ENCODE measurements at places on chromosomes 3 and 15.

DNA sequence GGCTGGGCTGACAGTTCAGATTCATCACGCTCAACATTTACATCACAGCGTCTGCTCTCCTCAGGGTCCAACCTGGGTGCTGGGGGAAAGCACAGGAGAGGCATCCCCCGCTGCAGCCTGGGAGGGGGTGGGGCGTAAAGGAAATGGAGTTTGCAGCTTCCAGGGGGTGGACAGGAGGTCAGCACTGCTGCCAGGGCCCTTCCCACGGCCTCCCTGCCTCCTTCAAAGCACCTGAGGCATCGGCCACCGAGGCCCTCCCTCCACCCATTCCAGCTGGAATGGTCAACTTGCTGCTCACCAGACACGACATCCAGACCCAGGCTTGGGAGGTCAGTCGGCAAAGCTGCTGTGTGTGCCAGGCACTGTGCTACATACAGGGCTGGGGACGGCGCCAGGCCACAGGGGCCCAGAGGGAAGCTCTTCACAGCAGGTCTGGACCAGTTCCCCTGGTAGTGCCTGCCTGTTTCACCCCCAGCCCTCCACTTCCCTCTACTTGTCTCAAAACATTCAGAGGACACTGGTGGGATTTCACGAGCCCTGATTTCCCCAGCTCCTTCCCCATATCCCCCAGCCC lies 120.7 kb downstream of the ANP32A start:
- DNase-seq = no peak

GRCh38 chr3:69590111-69590510 lies 149.2 kb upstream of the MITF start:
- no peak for DNase-seq

- DNase-seq = no peak
Measured at GRCh38 chr15:63371297-63371918, 10.2 kb downstream of the CA12 start.

- peak; percentile 39 for DNase-seq
Measured at GRCh38 chr3:67947808-67948508, 293.5 kb upstream of the SUCLG2 start.

DNA sequence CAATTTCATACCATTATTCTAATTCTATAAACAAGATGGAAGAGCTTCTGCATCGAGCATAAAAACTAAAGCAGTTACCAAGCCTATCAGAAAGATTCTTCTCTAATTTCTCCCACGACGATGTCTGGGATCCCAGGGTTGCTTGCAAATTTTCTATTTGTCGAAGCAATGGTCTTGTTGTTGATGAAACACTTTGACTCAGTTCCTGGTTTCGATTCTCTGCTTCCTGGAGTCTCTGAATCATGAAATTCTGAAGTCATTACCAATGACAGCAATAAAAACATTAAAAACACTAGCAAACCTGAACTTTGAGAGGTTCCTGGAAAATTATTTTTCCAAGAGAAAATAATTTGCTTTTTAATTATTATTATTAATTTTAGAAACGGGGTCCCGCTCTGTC lies 18.7 kb downstream of the TMF1 start:
- no peak for DNase-seq

DNA sequence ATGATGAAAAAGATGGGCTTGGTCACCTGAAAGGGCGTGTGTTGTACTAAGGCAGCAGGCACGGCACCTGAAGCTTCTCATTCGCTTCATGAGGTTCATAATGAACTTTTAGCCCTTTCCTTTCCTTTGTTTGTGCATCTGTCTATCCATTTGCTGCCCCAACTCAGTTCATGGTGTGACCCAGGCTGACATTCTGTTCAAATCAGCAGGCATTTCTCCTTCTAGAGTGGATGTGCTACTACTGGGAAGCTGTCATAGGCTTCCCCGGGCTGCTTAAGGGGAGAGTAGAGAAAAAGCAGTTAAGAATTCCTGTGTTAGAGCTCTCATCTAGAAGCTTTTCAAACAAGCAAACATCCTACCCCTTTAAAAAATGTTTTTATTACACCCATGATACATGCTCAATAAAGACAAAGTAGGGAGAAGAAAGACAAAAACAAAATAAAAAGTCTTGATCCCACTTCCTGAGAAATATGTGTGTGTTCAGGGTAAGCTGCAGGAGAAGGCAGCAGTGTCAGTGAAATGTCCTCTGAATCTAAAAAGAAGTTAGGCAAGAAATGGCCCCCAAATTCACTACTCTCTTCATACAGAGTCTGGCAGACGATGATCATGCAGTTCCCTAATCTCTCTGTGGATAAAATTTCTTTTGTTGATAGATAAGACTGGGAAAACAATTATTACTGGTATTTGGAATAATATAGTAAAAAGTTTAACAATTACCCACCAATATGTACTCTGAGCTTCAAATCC lies 136.9 kb upstream of the PFN2 start:
- DNase-seq = no peak
